ENCODE measurements at places on chromosomes 11 and 22.
A peak's percentile ranks its signal among the peaks of the same experiment; 100 is the strongest.

DNA sequence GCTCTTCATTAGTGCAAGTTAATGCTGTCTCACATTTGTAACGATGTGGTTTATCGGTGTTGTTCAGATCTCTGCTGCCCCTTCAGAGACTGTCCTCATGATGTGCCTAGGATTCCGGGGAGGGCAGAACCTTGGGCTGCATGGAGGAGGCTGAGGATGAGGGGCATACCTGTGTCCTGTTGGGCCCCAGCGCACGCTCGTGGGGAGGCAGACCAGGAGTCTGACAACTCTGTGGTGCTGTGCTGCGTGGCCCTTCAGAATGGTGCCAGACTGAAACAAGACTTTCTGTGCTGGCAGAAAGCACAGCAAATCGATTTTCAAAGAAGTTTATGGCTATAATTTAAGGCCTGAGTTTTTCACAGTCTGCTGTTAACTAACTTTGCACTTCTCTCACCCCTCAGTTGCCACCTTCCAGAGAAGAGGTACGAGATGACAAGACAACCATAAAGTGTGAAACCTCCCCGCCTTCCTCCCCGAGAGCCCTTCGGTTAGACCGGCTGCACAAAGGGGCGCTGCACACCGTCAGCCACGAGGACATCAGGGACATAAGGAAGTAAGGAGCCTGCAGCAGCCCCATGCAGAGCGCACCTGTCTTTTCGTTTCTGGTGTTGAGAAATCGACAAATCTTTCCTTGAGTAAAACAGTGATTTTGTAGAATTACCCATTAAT is 44.3 kb upstream of the CTTN start:
- no peak for DNase-seq

- peak; percentile 95 for DNase-seq
These were observed at the start of gene BCR for GRCh38 chr22:23180301-23180892. Gene BCR, plus strand, starts transcription at chr22:23180509. Its CDS starts 452 bp downstream, at chr22:23180961.

GRCh38 chr11:278001-278951 is at the start of gene NLRP6:
Gene NLRP6, plus strand, starts transcription at chr11:278407. Its CDS starts 163 bp downstream, at chr11:278570.
- no peak for DNase-seq

GRCh38 chr22:44249376-44250147 is 63.2 kb downstream of the SHISAL1 start:
- no peak for DNase-seq

GRCh38 chr11:70521475-70522308 is 123.4 kb downstream of the CTTN start:
- no peak for DNase-seq

DNA sequence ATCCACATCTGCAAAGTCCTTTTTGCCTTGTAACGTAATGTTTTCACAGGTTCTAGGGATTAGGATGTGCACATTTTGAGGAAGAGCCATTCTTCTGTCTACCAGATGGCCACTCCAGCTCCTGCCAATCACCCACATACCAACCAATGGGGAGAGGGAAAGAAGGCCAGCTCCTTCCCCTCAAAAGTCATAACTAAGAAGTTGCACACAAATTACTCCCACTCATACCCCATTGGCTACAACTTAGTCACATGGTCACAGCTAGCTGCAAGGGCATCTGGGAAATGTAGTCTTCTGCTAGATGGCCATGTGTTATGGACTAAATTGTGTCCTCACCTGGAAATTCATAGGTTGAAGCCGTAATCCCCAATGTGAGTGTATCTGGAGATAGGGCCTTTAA is 15.4 kb upstream of the MYOD1 start:
- no peak for DNase-seq

DNA sequence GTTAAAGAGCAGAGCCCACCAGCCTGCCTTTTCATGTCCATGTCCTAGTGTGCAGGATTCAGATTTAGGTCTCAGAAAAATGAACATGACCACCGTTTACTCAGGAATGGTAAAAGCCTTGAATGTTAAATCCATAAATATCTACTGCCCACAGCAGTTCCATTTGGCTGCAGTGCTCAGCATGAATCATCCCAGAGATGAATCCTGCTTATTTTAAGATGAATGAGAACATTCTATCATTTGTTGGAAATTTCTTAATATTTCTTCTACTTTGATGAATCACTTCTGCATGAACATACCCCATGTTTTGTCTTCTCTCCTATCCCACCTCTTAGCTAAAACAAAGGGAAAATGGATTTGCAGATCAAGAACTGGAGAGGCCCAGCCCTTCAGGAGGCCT is 47.5 kb upstream of the AQP11 start:
- DNase-seq: peak; percentile 73

GRCh38 chr11:27201454-27202302 is 161.1 kb downstream of the BBOX1 start:
- peak; percentile 62 for DNase-seq

GRCh38 chr11:117670924-117671323 is 126.1 kb downstream of the DSCAML1 start:
- no peak for DNase-seq

- no peak for DNase-seq
These were observed 682.5 kb downstream of the NTM start for GRCh38 chr11:132052904-132053303.

- no peak for DNase-seq
These were observed 350.9 kb upstream of the SYN3 start for GRCh38 chr22:33409079-33409478.

GRCh38 chr11:22753416-22753815 is 76.2 kb downstream of the SVIP start:
- DNase-seq: no peak

- DNase-seq: no peak
These were observed 154.3 kb upstream of the B3GAT1 start for GRCh38 chr11:134566311-134566710.

DNA sequence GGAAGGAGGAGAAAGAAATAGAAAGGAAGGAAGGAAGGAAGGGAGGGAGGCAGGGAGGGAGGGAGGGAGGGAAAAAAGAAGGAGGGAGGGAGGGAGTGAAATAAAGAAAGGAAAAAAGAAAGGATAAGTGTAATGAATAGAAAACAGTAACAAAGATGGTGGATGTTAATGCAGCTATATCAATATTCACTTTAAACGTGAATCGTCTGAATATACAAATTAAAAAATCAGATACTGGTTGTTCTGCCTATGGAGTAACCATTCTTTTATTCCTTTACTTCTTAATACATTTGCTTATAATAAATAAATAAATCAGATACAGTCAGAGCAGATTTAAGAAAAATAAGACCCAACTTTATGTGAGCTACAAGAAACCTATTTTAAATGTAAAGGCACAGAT is 1520.4 kb downstream of the TBC1D22A start:
- no peak for DNase-seq

DNA sequence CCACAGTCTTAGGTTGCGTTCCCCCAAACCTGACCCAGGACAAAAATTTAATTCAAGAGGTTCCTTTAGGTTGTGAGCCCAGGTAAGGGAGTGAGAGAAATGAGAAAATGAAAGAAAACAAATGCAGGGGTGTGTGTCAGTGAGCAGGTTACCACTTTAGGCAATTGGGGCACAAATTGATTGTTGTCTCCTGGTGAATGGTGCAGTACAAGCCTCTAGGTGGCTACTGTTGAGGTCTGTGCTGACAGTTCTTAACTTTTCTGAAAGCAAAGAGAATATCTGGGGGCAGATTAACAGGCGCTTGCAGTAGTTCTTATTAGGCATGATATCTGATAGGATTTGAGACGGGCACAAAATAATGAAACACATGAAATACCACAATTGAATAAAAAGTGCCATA is 894.6 kb downstream of the FAM181B start:
- DNase-seq: no peak

GRCh38 chr11:122330279-122330965 is 214.4 kb upstream of the BLID start:
- no peak for DNase-seq

- DNase-seq: no peak
These were observed 43.4 kb upstream of the MN1 start for GRCh38 chr22:27844656-27845591.
